SJSA1 (cell line): ENCODE measurements at places on chromosomes 3 and 15. TPM values are rescaled to one million over a fixed set of nuclear protein-coding genes. Genes with fewer than 3 reads are reported as not detected.

GHRL gene
- 0.21 TPM in 1 of 2 replicates, not detected in the other for total RNA-seq

DNA sequence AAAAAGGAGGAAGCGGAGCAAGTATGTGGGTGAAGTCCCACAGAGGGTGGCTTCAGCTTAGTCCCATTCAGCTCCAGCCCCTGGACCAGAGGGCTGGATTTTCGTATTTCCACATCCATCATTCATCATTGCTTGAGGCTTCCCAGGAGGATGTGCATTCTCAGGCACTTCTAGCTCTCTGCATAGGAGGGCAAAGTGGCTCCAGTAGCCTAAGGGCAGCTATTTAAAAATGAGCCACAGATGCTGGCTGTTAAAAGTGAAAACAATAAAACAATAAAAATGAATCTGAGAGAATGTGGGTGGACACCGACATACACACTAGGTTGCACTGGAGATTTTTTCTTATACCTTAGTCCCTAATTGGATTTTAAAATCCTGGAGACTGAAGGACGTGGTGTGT is 629.2 kb upstream of the ZNF385D start:
- DNase-seq, result no peak

DNA sequence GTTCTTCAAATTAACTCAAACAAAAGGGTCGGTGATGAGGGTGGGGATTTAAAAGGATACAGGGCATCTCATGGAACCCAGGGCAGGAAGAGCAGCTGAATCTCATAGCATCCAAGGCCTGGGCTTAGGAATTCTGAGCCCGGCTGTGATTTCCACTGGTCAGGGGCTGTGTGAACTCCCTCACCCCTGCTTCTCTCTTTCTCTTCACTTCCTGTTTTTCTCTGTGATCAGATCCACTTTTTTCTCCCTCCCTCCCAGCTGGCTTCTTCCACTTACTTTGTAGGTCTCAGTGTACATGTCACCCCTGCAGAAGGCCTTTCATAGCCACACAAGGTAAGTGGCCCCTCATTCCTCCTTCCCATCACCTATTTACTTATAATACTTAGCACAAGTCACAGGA is 68.2 kb upstream of the CORO2B start:
- no peak for DNase-seq

GRCh38 chr3:29942297-29942696 is 661.4 kb downstream of the RBMS3 start:
- DNase-seq, result no peak

TMEM89 gene
- not detected in 2 replicates for total RNA-seq

DNA sequence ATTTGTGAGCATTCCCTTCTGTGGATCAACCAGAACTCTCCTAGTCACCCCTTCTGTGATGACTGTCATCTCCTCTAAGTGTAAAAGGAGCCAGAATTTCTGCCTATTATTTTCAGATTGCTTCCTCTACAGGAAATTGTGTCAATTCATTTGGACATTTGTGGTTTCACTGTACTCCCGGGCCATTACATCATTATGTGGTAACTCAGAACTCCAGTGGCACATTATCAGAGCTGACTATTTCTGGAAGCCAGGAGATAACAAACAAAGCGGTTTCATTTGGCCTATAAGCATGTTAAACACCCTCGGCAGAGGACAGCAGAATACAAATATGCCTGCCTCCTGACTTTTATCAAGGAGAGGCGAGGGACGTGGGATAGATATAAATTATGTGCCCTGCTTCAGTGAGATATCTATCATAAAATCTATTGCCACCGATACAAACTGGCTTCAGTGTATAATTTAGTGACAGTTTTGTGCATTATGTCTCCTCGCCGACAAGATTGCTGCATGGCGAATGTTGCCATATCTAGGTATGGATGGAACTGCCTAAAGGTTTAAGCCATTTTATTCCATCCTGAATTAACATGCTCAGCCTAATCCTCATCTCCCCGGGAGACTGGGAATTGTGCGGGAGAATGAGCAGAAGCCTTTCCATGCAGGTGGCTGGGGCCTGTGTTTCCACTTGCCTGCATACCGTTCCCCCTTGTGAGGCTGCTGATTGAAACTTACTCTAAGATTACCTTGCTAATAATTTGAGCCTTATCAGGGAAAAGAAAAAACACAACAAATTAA is 193.4 kb upstream of the SEMA6D start:
- DNase-seq, result peak; percentile 4

GRCh38 chr15:90072978-90073640 is 29.2 kb downstream of the IDH2 start:
- no peak for DNase-seq

DNA sequence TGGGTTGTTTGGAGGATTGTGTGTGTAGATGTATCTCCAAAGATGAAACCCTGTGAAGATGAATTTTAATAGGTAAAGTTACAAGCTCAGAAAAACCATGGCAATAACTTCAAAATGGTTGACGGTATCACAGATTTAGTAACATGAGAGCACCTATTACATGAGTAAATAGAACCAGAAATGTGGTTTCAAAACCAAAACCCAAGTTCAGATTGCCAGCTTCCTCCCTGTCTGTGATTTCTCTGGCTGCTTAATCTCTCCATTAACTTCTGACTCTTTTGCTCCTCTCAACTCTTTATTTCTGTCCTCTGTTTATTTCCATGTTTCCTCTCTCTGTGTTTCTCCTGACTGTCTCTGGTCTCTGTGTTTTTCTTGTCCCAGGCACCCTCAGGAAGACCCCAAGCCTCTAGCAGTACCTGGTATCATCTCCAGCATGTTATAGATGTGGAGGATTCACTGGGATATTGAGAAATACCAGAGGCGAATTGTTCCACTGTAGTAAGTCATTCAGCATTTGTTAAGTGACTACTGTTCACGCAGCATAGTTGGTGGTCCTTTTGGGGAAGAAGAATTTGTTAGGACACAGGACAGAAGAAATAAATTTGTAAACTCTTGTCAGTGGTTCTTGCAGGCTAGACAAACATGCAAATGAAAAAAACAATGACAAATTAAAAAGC is 138.8 kb downstream of the BBX start:
- peak; percentile 51 for DNase-seq

ZNF502 gene
- total RNA-seq, result 0.79 TPM in 1 of 2 replicates, not detected in the other

GRCh38 chr3:72018343-72018984 is 233.5 kb upstream of the PROK2 start:
- DNase-seq, result no peak
